HCT116 (cell line): ENCODE measurements at places on chromosomes 3 and 15. TPM values are rescaled to one million over a fixed set of nuclear protein-coding genes. Genes with fewer than 3 reads are reported as not detected.

- no peak for DNase-seq
- H3K27me3 ChIP-seq = no peaks in the 10 kb centered on the region
- H3K4me1 ChIP-seq = peaks cover 7% of the 10 kb centered on the region; the same call in 1 of the 2 replicates
- H3K27ac ChIP-seq = peak overlapping the region; percentile 73
- peaks cover 7% of the 10 kb centered on the region for H3K36me3 ChIP-seq
- H3K4me3 ChIP-seq = peak overlapping the region; percentile 90
Measured at GRCh38 chr3:49785565-49786356, 581 bp downstream of the IP6K1 start.

DNA sequence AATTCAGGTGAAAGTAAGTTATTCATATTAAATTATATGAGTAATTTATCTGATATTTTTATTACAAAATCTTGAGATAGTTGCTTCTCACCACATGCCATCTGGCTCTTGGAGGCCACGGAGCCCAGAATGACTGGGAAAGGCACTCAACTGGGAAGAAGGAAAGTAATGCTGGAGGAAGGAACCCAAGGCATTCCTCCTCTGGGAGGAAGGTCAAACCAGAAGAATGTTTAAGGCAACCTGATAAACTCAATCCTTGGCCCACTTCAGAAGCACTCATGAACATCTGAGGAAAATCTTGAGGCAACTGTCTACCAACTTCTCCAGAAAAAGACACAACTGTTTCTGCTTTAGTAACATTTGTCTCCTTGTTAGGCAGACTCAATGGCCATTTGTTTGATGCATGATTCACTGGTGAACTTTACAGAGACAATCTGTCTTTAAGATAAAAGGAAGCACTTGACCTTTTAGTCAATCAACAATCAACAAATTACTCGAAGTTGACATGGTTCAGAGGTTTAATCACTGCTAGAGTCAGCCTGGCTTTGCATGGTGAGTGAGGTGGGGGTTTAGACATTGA is 261.4 kb upstream of the MME start:
- no peak overlapping the region for H3K27ac ChIP-seq
- H3K4me1 ChIP-seq = no peaks in the 10 kb centered on the region
- H3K36me3 ChIP-seq = no peaks in the 10 kb centered on the region
- H3K4me3 ChIP-seq = no peak overlapping the region

DNA sequence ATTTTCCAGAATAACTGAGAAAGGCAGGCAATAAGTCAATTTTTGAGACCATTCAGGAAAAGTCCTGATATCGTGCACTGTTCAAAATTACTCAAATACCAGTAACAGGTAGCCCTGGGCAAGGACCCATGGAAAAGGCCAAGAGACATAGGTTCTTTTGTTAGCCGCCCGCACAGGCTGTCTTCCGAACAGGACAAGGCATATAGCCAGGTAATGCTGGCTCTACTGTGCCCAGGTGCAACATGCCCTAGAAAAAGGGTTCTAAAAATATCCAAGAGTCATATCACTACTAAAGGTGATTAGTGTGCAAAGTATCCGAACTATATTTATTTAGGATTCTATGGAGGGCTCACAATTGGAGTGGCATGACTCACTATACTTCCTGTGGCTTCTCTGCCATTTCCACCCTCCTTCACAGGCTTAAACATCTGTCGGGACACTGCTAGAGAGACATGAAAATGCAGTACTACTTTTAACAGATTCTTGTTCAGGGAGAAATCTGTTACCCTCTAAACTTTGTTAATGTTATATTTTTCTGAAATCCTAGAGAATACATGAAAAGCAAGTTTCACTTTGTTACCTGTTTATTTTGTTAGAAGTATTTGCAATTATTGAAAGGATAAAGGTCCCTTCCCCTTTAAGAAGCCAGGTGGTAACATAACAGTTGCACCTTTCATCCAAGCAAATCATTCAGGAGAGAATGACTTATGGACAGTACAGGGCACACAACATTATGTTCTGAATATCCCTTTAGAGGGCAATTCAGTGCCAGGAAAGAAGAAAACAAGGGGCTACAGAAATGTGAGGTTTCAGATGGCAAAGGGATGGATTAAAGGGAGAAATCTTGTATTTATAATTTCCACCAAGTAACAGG is 293.3 kb upstream of the THBS1 start:
- DNase-seq = no peak
- H3K36me3 ChIP-seq = no peaks in the 10 kb centered on the region
- no peak overlapping the region for H3K27ac ChIP-seq
- no peaks in the 10 kb centered on the region for H3K27me3 ChIP-seq

DNA sequence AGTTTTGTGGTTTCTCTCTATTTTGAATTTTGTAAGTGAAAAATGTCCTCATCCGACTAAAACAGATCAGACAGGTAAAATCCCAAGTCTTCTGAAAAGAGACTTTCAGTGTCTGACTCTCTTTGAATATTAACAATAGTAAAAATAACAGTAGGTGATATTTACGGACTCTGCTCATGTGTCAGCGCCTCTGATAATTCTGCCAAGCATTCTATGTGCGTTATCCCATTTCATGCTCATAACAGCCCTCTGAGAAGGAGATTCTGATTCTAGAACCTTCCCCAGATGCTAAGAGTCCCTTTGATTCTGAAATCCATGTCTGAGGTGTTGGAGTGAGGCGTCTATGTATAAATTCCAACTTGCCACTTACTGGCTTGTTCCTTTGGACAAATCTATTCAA is 282.8 kb downstream of the FEZF2 start:
- no peaks in the 10 kb centered on the region for H3K36me3 ChIP-seq
- no peak overlapping the region for H3K4me3 ChIP-seq
- no peak for DNase-seq
- H3K27me3 ChIP-seq = no peaks in the 10 kb centered on the region

DNA sequence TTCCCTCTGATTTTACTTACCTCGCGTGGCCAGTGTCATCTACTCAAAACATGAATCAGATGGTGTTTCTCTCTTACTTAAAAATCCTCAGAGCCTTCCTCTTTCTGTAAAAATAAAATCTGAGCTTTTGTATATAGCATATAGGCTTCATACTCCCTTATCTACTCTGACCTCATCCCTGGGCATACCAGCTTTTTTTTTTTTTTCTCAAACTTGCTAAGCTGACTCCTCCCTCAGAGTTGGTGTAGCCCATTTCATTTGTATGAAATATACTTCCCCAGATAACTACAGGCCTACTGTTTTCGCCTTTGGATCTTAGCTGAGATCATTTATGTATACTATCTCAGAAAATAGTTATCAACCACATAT is 648.9 kb upstream of the ALCAM start:
- no peak overlapping the region for H3K27ac ChIP-seq
- H3K27me3 ChIP-seq = no peaks in the 10 kb centered on the region
- no peaks in the 10 kb centered on the region for H3K36me3 ChIP-seq

- no peaks in the 10 kb centered on the region for H3K36me3 ChIP-seq
- peaks cover 11% of the 10 kb centered on the region for H3K4me1 ChIP-seq
- no peak overlapping the region for H3K27ac ChIP-seq
- H3K4me3 ChIP-seq = no peak overlapping the region
- no peak for DNase-seq
Measured at GRCh38 chr3:38638354-38638753, 11.1 kb downstream of the SCN5A start.

The SLC51B gene
- total RNA-seq = not detected

The LRRIQ4 gene
- total RNA-seq = not detected

The COL7A1 gene
- 11.4 TPM for total RNA-seq

The ZNF774 gene
- 4.0 TPM for total RNA-seq

The CACNA2D3 gene
- 0.20 TPM for total RNA-seq

The C3orf85 gene
- total RNA-seq = not detected
